ENCODE measurements at places on chromosomes 2 and 18. TPM values are rescaled to one million over a fixed set of nuclear protein-coding genes. Genes with fewer than 3 reads are reported as not detected.

The RAB10 gene
- total RNA-seq: 147 TPM

GRCh38 chr2:27781496-27781895 is 10.0 kb downstream of the MRPL33 start:
- DNase-seq: no peak

The ZNF638 gene
- 142 TPM for total RNA-seq

DNA sequence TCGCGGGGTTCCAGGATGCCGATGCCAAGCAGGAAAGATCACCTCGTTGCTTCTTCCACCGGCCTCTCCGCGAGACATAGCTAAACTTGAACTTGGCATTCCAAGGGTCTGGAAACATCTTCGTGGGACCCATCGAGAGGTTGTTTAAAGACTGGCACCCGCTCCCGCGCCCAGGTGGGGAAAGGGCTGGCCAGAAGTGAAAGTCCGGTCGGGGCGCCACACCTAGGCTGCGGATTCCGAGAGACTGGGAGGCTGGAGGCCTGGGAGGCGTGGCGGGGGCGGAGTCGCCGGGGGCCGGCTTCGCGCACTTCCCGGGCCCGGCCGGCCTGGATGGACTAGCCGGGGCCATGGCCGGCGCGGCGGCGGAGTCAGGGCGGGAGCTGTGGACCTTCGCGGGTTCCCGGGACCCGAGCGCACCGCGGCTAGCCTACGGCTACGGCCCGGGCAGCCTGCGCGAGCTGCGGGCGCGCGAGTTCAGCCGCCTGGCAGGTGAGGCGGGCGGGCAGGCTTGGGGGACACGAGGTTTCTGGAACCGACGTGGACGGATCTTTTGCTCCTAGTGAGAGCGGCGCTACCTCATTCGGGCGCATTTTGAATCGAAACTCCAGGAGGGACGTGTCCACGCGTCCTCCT is at the start of gene MOCOS:
Gene MOCOS (plus strand): TSS at position 305 of the 633 bp plus-strand sequence. CDS start 43 bp downstream, at position 348.
- peak; percentile 86 for DNase-seq

- DNase-seq: peak; percentile 30
These were observed 187.0 kb upstream of the CYRIA start for GRCh38 chr2:16852651-16853050.

The IER3IP1 gene
- 14.1 TPM for total RNA-seq

GRCh38 chr2:3523551-3524041 is 4.3 kb upstream of the ADI1 start:
- peak; percentile 5 for DNase-seq

DNA sequence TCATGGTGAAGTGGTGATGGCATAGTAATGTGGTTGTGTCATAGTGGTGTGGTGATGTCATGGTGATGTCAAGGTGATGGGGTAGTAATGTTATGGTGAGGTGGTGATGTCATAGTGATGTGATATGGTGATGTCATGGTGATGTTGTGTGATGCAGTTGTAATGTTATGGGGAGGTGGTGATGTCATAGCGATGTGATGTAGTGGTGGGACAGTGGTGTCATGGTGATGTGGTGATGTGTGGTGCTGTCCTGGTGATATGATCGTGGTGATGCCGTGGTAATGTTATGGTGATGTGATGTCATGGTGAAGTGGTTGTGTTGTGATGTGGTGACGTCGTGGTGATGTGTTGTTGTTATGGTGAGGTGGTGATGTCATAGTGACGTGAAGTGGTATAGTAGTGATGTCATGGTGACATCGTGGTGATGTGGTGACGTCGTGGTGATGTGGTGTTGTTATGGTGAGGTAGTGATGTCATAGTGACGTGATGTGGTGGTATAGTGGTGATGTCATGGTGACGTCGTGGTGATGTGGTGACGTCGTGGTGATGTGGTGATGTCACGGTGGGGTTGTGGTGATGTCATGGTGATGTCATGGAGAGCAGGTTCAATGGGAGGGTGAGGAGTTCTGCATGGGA is 242.7 kb upstream of the MYT1L start:
- DNase-seq: peak; percentile 7

DNA sequence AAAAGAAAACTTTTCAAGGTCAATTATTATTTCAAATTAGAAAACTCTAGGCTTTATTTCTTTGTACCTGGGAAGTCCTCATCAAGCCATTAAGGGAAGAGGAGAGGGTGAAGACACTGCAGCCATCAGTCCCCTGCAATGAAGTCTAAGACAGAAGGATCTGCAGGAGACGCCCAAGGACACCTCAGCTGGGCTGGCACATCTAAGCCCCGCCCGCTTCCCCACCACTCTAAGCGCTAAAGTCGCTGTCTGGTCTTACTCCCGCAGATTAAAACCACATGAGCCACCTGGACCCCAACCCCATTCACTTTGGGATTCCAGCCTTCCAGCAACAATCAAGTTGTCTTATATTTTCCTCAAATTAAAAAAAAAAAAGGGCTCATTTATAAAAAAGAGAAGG is 104.4 kb downstream of the AFF3 start:
- DNase-seq: no peak

DNA sequence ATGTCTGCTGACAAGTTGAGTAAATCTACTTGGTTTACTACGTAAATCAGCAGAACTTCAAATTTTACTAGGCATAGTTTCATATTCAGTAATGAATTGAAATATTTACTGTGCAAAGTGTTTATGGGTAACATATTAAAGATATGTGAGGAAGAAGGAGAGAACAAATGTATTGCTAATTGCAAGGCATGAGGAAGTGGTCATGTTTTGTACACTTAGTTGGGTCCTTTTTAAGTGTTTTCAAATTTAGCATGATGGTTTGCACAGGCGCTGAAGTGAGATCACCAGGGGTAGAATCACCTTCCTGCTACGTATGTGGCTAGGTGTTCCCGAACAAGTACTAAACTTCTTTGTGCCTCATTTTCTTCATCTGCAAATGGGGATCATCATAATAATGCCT is 1534.4 kb downstream of the LRP1B start:
- no peak for DNase-seq

GRCh38 chr18:80130555-80130954 is 21.5 kb downstream of the ADNP2 start:
- DNase-seq: no peak

DNA sequence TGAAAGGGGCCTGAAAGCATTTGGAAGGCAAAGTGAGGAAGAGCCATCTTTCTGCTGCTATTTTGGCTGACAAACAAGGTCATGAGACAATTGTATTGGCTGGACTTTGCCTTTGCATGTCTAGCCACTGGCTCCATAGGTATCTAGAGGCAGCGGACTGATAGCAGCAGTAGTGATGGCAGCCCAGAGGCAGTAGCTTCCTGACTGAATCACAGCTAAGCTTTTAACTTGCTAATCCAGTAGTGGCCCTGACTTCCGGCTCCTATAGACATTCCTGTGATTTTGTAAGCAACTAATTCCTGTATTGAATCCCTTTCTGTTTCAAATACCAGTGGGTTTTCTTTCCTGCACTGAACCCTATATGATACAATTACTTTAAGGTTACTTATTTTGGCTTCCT is 69.8 kb upstream of the PDE1A start:
- DNase-seq: no peak

GRCh38 chr2:95348609-95349567 is 51.7 kb downstream of the KCNIP3 start:
- DNase-seq: no peak

GRCh38 chr18:59994357-59994756 is 94.6 kb downstream of the PMAIP1 start:
- DNase-seq: peak; percentile 23

The RAB6C gene
- total RNA-seq: not detected

DNA sequence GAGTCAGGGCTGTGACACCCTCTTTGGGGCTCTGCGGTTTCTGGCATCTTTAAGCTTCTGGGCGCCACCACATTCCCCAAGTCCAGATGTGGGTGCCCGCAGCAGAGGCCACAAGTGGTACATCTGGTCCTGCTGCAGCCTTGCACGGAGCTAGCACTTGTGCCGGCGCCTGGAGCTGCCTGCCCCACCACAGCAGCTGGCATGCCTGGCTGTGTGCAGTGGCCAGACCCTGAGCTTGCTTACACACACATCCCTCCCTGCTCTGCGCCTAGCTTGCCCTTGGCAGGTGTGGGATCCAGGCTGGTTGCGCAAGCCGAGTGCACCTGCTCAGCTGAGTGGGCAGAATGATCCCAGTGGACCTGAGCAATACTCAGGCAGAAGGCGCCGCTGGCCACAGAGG is 27.3 kb downstream of the SLC4A10 start:
- no peak for DNase-seq

DNA sequence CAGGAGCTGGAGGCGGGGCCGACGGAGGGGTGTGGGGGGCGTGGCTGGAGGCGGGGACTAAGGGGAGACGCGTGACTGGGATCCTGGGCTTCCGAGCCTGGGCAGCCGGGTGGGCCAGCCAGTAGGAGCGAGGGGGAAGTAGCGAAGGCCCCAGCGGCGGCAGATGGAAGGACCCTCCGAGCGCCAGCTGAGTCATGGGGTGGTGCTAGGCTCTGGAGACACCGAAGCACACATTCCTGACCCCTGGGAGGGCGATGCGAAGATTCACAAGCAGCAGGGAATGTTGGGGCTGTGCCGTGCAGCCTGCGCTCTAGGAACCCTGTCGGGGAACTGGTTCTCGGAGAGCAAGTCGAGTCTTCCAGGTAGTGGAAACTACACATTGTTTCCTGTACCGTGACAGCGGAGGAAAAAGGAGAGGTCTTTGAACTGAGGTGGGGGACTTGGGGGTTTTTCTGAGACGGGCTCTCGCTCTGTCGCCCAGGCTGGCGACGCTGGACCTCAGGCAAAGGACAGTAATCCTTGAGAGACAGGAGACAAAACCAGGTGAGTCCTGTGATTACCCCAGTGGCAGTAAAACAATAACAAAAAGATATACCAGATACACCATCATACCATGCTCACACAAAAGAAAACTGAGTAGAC is 650 bp upstream of the AFG3L2 start:
- no peak for DNase-seq

GRCh38 chr2:133908171-133908570 is 339.9 kb upstream of the NCKAP5 start:
- DNase-seq: no peak

- DNase-seq: no peak
These were observed 26.0 kb downstream of the STK25 start for GRCh38 chr2:241482126-241482955.

The LINC00305 gene
- not detected for total RNA-seq

GRCh38 chr2:105750735-105751134 is 6.0 kb downstream of the NCK2 start:
- no peak for DNase-seq

The PSMG2 gene
- 100 TPM for total RNA-seq

DNA sequence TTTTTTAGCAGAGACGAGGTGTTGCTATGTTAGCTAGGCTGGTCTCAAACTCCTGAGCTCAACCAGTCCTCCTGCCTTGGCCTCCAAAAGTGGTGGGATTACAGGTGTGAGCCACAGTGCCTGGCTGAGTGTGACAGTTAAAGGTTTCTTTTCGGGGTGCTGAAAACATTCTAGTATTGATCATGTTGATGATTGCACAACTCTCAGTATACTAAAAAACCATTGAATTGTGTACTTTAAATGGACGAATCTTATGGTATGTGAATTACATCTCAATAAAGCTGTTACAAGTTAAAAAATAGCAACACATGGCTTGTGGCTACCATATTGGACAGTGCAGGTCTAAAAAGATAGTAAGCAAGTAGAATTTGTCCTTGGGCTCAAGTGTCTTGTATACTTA is 22.3 kb downstream of the PAPOLG start:
- DNase-seq: no peak

DNA sequence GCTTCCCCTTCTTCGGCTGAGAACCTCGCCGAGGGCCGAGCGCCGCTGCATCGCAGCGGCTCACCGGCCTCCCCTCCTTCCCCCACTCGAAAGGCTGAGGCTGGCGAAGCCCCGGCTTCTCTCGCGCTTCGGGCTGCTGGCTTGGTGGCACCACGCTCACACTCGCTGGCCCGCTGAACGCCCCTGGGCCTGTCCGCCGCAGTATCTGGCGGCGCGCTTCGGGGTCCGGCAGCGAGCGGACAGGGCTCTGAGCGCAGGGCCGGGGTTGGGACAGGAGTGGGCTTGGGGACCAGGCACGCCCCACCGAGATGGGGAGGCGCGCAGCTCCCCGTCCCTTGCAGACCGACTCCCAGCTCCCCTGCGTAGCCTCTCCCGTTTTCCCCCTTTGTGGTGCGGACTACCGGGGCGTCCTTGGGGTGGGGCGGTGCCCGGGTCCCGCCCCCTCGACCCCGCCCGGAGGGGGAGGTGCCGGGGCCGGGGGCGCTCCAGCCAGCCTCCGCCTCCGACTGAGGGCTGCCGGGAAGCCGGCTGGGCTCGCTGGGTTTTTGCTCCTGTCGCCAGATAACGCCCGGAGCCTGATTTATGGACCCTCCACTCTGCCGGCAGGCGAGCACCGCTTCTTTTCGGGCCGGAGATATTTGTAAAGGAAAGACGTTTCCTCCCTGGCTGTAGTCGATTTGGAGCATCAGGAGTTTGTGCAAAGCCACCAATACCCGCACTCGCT is 3.8 kb downstream of the GBX2 start:
- DNase-seq: no peak

DNA sequence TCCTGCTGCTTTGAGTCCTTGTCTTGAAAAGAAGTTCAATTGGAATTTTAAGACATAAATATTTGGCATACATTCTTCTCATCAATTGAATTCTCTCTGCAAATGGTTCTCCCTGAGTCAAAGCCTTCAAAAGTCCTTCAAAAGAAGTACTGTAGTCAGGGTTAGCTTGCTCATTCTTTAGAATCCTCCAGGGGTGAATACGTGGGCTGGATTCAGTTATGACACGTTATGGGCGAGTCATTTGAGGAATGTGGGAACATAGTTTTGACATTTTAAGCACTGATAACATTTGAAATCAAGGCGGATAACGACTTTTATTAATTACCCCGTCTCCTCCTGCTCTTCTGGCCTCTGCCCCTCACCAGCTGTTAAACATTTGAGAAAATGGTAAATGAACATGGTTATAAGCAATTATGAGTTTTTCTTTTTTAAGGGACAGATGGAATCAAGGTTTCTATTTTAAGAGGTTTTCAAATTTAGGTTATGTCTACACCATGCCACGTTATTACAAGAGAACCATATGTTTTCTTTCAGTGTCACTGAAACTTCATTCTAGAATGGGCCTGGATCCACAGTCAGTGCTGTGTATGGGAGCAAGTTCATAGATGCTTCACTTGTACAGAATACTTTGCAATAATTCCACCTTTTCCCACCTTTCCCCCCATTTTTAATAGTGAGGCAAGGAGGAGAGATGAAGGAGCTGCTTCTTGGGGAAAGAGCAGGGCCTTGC is 273.1 kb downstream of the TSN start:
- peak; percentile 37 for DNase-seq

GRCh38 chr2:33256162-33256755 is 220.2 kb upstream of the RASGRP3 start:
- no peak for DNase-seq

The DSEL gene
- total RNA-seq: 19.0 TPM

DNA sequence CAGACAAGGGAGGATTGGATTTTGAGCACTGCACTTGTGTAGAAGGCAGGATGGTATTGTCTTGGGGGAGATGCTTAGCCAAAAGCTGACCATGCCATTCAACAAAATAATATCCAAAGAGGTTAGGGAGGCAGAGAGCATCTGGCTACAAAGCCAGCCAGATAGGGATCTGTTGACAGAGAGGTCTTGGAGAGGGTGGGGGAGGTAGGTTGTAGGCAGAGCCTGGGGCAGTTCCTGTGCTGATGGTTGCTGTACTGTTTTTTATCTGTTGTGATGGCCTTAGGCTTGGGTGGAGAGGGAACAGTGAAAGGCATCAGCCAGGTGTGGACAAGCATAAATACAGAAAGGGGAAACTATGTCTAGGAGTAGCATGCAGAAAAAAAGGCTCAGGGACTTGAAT is 100.9 kb downstream of the AQP4 start:
- peak; percentile 34 for DNase-seq

All from MCF 10A (cell line).